Femur (tissue), 1 donor: ENCODE measurements at places on chromosomes 11 and 22.

- DNase-seq: no peak
Observed at GRCh38 chr11:125773516-125773915, 5.1 kb downstream of the PATE2 start.

DNA sequence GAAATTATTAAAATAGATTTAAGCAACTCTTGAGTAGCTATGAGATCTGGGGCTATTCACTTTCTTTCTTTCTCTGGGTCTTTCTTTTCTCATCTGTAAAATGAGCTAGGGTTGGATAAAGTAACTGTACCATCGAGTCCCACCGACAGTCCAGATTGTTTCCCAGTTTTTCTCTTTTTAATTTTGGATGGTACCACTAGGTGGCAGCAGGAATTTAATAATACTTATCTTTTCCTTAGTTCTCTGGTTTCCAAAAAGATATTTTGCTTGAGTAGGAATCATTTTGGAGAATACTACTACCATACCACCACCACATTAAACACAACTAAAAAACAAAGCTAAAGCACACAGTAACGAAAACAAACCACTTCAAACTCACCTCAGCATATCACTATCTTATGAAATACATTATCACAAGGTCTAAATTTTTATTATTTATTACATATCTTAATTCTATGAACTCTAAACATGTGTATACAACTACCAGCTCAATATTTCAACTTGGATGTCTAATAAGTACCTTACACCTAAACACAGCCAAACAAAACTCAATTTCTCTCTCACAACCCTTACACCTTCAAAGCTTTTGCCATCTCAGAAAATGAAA is 584.0 kb downstream of the KCNA4 start:
- DNase-seq: no peak

DNA sequence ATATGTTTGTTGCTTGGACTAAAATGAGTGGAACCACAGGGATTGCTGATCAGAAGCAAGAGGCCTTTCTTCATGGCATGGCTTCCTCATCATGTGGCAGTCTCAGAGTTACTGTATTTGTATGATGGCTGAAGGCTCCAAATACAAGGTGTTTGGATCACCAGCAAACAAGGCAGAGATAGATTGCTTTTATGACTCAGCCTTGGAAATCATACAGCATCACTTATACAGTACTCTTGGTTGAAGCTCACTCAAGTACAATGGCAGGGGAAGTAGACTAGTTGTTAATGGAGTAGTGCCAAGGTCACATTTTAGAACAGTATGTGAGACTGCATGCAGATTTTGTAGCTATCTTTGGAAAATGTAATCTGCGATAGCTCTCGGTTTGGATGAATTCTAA is 16.6 kb downstream of the CAPRIN1 start:
- no peak for DNase-seq

DNA sequence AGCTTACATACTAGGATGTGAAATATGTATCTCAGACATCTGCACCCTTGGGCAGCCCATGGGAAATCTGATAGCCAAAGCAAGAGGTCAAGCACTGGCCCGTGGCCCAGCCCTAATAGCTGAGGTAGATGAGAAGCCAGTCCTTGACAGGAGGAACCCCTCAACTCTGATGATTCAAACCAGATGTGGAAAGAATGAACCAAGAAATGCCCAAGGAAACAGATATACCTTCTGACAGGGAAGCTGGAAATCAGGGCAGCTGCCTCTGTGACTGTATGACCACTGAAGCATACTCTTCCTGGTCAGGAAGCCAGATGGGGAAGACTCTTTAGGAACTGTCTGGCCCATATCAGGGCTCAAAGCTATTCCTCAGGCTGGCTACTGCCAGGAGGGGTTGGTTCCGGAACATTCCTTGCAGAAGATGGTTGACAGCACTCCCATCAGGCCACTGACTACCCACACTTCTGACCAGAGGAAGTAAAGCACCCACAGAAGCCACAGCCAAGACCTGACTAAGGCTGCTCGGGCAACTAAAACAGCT is 124.2 kb downstream of the SWAP70 start:
- DNase-seq: peak; percentile 60

- DNase-seq: no peak
Observed at GRCh38 chr22:49995361-49996118, 17.0 kb downstream of the IL17REL start.
